ENCODE measurements at places on chromosomes 1 and 21.

DNA sequence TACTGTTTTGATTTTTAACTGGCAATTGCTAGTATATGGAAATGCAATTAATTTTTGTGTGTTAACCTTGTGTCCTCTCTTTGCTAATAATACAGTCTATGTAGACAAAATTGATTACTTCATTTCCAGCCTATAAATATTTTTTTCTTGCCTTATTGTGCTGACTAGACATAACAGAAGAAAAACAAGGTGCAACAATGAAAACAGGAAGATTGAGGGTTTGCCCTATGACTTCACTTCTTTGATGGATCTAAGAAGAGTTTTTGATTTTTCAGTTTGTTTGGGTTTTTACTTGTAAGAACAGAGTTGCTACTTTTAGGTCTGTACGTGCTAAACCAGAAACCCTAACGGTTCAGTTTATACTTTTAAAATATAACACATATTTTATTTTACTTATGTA is 8.5 kb upstream of the CNIH4 start:
- DNase-seq, result no peak

GRCh38 chr1:217472915-217473314 is 158.0 kb downstream of the GPATCH2 start:
- no peak for DNase-seq

- DNase-seq, result no peak
These were observed 84.3 kb downstream of the PTPN14 start for GRCh38 chr1:214467078-214467585.

DNA sequence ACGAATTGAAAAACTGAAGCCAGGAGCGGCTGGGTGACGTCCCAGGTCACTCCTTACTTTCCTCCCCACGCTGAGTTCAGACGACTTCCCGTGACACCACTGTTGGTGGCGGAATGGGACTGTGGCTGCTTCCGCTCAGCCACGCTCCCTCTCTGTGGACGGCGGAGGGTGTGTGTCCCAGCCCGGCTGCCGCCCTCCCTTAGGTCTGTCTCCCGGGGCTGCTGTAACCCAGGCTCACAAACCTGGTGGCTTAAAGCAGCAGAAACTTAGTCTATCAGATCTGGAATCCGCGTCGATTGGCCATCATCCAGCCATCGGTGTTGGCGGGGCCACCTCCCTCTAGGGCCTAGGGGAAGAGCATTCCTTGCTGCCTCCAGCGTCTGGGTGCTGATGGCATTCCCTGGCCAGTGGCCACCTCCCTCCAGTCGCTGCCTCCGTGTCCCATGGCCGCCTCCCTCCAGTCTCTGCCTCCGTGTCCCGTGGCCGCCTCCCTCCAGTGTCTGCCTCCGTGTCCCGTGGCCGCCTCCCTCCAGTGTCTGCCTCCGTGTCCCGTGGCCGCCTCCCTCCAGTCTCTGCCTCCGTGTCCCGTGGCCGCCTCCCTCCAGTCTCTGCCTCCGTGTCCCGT is 17.5 kb downstream of the TRPM2 start:
- no peak for DNase-seq

Measured in stimulated activated CD4-positive, alpha-beta T cell treated with anti-CD3 and anti-CD28 coated beads, Interleukin-4, amount 100 ng/mL, for 1 hour (primary cell).